ENCODE measurements at places on chromosomes 12 and 14.
A peak's percentile ranks its signal among the peaks of the same experiment; 100 is the strongest.

DNA sequence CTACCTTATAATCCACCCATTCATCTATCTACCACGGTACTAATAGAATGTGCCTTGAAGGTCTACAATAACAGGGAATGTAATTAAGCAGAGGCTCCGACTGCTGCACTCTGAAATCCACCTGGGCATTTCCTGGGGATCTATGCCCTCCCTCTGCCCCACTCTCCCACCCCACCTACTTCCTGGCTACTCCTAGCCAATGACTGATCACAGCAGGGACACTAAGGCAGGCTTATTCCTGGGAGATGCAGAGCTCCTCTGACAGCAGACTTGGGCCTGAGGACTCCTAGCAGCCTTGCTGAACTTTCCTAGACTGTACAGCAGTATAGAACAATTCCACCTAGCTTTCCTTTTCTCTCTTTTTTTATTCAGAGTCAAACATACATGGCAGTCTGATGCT lies 91.1 kb upstream of the DHRS4 start:
- DNase-seq: no peak

GRCh38 chr12:116650062-116650461 lies 87.8 kb downstream of the SPRING1 start:
- DNase-seq: no peak

- DNase-seq: no peak
These were observed 19.7 kb upstream of the CKAP4 start for GRCh38 chr12:106267535-106267934.

- DNase-seq: no peak
These were observed 5.6 kb upstream of the GOLGA3 start for GRCh38 chr12:132834181-132834711.

DNA sequence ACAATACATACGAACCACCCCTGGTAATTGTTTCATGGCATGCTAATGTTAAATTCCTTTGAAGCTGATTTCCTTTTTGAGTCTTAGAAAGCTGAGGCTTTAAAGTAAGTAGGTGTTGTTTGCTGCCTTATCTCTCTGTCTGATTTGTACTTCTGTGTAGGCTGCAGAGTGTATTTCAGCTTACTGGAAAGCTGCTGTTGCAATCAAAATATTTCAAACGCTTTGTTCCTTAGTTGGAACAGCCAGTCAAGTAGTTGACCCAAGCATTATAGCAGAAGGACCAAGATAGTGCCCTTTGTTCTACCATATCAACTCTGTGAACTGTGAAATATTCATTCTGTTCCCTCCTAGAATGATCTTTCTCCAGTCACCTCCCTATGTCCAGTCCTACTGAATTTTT lies 3.1 kb downstream of the PKP2 start:
- peak; percentile 64 for DNase-seq

DNA sequence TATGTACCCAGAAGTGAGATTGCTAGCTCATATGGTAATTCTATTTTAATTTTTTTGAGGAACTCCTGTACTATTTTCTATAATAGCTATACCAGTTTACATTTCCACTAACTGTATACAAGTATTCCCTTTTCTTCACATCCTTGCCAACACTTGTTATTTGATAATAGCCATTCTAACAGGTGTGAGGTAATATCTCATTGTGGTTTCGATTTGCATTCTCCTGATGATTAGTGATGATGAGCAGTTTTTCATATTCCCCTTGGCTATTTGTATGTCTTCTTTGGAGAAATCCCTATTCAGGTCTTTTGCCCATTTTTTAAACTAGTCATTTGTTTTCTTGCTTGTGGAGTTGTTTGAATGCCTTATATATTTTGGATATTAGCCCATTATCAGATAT lies 121.3 kb downstream of the BBS10 start:
- no peak for DNase-seq
